Endodermal cell (in vitro differentiated cells): ENCODE measurements at places on chromosomes 1 and 21. TPM values are rescaled to one million over a fixed set of nuclear protein-coding genes. Genes with fewer than 3 reads are reported as not detected.
A peak's percentile ranks its signal among the peaks of the same experiment; 100 is the strongest.

DNA sequence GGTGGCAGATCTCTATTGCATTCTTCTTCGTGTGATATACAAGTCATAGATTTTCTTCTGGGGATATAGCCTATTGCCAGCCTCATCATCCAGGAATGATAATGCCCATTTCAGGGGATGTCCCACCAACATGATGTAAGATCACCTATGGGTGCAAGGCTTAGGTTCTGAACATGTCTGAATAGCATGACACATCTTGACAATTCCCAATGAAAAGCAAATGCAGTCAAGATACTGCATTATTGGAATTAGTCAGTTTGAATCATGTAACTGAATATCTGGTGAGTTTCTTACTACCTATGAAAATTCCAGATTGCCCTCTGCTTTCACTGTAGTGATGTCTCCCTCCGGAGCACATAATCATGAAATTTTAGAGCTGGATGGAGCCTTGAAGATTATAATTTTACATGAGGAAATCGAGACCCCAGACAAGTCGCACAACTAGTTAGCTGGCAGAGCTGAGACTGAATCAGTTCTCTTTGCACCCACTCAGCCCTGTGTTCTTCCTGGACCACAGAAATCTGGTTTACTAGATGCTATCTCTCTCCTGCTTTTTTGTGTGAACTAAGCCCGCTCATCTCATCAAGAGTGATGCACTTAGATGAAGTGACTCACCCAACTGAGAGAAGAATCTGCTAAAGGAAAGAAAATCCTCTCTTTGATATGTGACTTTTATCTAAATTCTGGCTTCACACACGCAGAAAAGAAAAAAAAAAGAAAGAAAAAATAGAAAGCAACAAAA lies 65.0 kb downstream of the WDR64 start:
- no peak for DNase-seq
- H3K36me3 ChIP-seq: no peaks in the 10 kb centered on the region
- H3K4me3 ChIP-seq: no peak overlapping the region
- peaks cover 76% of the 10 kb centered on the region for H3K27me3 ChIP-seq

DNA sequence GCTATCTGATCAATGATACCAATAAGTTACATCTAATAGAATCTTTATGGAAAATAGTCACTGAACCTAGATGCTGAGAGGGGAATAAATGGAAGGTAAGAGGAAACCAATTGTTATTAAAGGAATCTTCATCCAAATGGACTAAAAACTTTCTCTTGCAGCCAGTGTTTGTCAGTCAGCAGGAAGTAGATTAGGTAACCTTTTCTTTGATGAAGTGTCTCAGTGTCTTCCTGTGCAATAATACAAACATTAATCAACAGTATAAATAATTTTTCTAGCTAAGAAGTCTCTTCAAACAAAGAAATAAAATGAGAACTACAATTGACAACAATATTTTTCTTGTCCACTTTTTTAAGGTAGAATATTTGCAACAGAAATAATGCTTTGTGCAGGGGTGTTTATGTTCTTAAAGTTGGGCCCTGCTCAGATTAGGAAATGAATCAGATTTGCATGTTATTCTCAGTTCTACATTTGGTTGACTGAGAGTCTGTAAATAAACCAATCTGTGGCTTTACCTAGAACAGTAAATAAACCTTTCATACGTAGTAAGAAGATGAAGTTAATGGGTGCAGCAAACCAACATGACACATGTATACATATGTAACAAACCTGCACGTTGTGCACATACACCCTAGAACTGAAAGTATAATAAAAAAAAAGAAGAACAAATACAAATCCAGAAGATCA lies 391.4 kb downstream of the MRPL39 start:
- H3K27me3 ChIP-seq: no peaks in the 10 kb centered on the region
- no peak for DNase-seq
- no peak overlapping the region for H3K27ac ChIP-seq
- H3K4me3 ChIP-seq: no peak overlapping the region

DNA sequence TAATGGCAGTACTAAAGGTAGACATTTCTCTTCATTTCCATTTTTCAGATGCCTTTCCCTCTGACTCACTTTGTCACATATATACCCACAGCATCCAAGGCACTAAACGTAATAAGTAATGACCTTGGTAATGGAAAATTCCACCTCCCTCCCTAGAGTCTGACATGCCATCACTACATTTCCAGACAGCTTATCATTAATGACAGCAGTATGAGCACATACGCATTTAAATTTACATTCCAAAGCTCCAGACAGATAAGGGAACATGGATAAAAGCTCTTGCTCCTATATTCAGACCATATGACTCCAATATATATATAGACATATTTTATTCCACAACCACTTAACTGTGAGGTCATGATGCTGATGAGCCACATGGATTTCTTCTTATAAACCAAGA lies 191.7 kb upstream of the GORAB start:
- H3K36me3 ChIP-seq: no peaks in the 10 kb centered on the region
- no peaks in the 10 kb centered on the region for H3K4me1 ChIP-seq
- H3K27me3 ChIP-seq: no peaks in the 10 kb centered on the region
- DNase-seq: no peak
- no peak overlapping the region for H3K4me3 ChIP-seq

CFHR3 gene
- 0.70 and 1.0 TPM in 2 replicates for total RNA-seq

RAP1GAP gene
- total RNA-seq: 7.2 and 8.2 TPM in 2 replicates

PLA2G2F gene
- not detected in 3 replicates for total RNA-seq

GRCh38 chr1:234728740-234729139 lies 118.8 kb upstream of the IRF2BP2 start:
- H3K27me3 ChIP-seq: no peaks in the 10 kb centered on the region
- no peak for DNase-seq
- no peaks in the 10 kb centered on the region for H3K36me3 ChIP-seq

GRCh38 chr1:83682132-83682531 lies 316.8 kb downstream of the TTLL7 start:
- H3K36me3 ChIP-seq: no peaks in the 10 kb centered on the region
- no peak for DNase-seq
- H3K27me3 ChIP-seq: no peaks in the 10 kb centered on the region
- H3K27ac ChIP-seq: no peak overlapping the region
- no peak overlapping the region for H3K4me3 ChIP-seq

DNA sequence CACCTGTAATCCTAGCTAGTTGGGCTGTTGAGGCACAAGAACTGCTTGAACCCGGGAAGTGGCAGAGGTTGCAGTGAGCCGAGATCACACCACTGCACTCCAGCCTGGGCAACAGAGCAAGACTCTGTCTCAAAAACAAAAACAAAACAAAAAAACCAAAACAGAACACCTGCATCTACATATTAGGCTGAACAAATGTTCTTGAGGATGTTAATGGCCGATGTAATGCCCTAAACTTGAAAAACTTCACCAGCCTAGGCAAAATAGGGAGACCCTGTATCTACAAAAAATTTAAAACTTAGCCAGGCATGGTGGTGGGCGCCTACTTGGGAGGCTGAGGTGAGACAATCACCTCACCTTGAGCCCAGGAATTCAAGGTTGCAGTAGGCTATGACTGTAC lies 17.8 kb downstream of the GPBP1L1 start:
- no peak overlapping the region for H3K27ac ChIP-seq
- no peaks in the 10 kb centered on the region for H3K27me3 ChIP-seq
- H3K4me3 ChIP-seq: no peak overlapping the region
- H3K36me3 ChIP-seq: peaks cover 14% of the 10 kb centered on the region

DNA sequence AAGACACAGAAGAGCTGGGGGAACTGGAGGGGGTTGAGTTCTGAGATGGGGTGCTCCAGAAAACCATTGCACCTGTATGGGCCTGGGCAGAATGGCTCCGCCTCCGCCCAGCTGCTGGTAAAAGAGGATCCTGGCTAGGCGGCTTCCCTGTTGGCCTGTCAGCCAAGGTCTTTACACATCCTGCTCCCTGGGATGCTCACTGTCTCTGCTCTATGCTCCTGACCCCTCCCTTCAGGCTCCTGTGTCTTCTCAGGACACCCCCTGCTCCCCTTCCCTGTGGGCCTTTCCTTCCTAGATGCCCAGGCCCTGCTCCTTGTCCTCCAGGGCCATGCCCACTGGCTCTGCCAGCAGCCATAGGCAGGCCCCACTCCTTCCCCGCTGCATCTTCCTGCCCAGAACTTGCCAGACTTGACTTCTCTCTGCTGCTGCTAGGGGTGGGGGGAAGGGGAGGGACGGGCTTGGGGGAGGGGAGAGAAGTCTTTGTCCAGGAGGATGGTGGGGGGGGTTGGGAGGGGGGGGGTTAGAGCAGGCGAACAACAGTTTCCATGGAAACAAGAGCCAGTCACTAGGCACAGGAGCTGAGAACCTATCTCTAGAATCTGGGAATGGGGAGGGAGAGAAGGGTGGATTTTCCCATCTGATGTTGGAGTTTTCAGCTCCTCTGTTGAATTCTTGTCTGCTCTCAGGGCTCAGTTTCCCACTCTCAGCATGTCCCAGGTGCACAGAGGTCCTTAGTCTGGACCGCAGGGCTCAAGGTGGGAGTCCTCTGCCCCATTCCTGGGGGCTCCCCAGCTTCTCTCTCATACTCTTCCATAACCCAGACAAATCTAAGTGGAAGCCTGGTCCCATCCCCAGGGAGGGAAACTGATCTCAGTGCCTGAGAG lies 10.6 kb downstream of the CELSR2 start:
- H3K27me3 ChIP-seq: no peaks in the 10 kb centered on the region
- peaks cover 4% of the 10 kb centered on the region for H3K36me3 ChIP-seq
- no peak for DNase-seq
- peak overlapping the region; percentile 88 for H3K27ac ChIP-seq
- no peak overlapping the region for H3K4me3 ChIP-seq

- H3K4me1 ChIP-seq: no peaks in the 10 kb centered on the region
- peaks cover 3% of the 10 kb centered on the region for H3K36me3 ChIP-seq
- H3K27me3 ChIP-seq: no peaks in the 10 kb centered on the region
- no peak overlapping the region for H3K27ac ChIP-seq
- no peak for DNase-seq
Observed at GRCh38 chr1:3814065-3814464, 17.8 kb upstream of the LRRC47 start.

GRCh38 chr1:89855413-89856123 lies 34.7 kb downstream of the LRRC8D start:
- H3K27ac ChIP-seq: no peak overlapping the region
- H3K4me3 ChIP-seq: no peak overlapping the region
- H3K27me3 ChIP-seq: no peaks in the 10 kb centered on the region
- no peaks in the 10 kb centered on the region for H3K36me3 ChIP-seq
- no peaks in the 10 kb centered on the region for H3K4me1 ChIP-seq
